Jurkat, Clone E6-1 (cell line): ENCODE measurements at places on chromosomes 5 and 9.

GRCh38 chr5:161167016-161167767 lies 315.2 kb upstream of the ATP10B start:
- DNase-seq = no peak

DNA sequence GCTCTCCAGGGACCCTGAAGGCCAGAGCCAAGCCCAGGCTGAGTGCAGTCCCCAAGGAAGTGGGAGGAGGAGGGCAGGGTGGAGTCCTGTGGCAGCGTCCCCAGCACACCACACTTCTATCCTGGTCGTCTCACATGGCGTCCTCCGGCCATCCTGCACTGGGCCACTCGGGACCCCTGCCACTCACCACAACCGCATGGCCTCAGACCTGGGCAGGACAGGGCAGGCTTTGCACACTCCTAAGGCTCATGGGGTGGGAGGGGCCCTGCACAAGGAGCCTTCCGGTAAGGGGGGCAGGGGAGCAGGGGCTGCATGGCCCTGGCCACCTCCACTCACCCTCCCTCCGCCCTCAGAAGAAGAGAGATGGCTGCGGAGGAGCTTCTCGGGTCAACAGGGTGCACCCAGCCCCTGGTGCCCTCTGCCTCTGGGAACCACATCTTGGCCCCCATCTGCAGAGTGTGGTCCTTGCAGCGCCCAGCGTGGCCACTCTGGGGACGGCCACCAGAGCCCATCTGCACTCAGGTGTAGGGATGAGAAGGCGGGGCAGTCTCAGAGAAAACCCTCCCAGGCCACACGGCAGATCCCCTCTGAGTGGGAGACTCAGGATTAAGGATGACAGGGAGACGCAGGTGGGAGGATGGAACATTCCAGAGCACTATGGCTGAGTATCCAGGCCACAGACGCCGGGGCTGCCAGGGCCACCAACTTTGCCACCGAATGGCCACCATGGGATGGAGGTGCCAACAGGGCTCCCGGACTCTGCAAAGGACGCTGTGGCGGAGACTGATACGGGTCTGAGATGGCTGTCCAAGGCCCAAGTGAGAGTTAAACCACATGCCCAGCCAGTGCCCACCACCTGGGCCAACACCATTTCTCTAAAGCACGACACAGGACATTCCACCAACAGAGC lies 7.6 kb downstream of the TPPP start:
- DNase-seq = no peak

- no peak for DNase-seq
These were observed 222.2 kb downstream of the LURAP1L start for GRCh38 chr9:12997009-12997408.

- DNase-seq = no peak
These were observed 1.5 kb downstream of the LTC4S start for GRCh38 chr5:179795049-179795862.

DNA sequence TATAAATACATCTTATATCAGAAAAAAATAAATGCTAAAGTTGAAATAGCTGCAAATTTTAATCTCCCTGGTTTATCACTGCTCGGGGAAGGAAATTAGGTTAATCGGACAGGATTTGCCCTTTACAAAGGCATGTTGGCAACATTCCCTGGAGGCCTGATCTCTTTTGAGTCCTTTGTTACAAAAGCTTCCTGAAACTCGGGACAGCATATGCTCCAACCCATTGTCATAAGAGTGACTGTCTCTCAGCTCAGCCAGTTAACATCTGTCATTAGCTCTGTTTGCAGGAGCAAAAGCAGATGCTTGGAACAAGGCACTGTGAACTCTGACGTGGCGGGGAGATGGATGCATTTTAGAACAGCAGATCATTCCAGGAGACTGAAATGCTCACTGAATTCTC lies 80.6 kb downstream of the MYO10 start:
- DNase-seq = no peak

DNA sequence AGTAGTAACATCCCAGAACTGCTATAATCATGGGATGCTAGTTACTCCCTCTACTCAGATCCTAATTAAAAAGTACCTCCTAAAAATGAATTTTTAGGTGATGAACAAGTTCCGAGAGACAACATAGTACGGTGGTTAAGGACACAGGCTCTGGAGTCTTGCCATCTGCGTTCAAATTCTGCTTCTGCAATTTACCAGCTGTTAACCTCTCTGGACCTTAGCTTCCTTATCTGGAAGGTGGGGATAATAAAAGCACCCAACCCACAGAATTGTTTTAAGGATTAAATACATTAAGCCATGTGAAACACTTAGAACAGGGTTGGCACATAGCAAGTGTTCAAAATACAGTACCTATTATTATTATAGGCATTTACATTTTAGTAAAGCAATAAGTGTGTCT lies 77.5 kb upstream of the XPA start:
- DNase-seq = no peak

DNA sequence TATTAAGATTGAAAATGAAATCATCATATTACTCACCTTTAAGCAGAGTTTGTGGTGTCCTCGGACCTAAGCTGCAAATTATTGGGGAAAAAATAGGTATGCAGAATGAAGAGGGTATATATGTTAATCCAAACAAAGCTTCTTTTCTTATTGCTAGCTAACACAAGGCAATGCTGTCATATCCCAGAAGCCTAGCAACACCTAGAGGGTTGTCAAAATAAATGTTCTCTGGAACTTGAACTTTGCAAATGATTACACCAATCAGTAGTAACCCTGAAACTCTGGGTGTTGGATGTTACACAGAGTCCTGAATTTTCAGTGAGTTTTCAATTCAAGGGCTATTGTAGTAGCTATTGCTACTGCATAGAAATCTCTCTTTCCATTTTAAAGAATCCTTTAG lies at the start of gene C6:
TSS of gene C6 (minus strand) at position 193 of the 400 bp plus-strand sequence. CDS start 10,302 bp downstream, outside the sequence.
- DNase-seq = no peak

- no peak for DNase-seq
These were observed 253.7 kb upstream of the NFIL3 start for GRCh38 chr9:91677331-91677730.
